SK-N-SH (cell line): ENCODE measurements at places on chromosomes 2 and 18.
A peak's percentile ranks its signal among the peaks of the same experiment; 100 is the strongest.

DNA sequence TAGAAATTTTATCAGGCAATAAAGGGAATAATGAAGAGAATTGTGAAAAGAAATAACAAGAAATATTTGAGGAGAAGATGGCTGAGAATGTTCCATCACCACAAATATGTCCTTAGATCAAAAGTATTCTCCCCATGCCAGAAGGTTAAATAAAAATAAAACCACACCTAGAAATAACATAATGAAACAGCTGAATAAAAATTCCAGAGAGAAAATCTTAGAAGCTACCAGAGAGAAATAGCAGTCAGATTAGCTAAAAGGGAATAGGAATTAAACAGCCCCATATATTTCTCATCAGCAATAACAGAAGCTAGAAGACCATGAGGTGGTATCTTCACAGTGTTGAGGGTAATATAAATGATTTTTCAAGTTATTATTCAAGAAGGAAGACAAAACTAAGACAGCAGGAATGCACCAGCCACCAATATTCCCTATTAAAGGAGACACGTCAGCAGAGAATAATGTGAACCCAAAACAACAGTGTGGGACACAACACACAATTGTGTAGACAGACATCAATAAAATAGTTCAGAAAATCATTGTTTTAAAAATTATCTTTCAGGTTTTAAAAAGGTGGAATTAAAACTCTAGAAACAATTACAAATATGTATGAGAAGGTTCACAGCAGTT is 82.0 kb upstream of the NEDD4L start:
- DNase-seq: no peak

DNA sequence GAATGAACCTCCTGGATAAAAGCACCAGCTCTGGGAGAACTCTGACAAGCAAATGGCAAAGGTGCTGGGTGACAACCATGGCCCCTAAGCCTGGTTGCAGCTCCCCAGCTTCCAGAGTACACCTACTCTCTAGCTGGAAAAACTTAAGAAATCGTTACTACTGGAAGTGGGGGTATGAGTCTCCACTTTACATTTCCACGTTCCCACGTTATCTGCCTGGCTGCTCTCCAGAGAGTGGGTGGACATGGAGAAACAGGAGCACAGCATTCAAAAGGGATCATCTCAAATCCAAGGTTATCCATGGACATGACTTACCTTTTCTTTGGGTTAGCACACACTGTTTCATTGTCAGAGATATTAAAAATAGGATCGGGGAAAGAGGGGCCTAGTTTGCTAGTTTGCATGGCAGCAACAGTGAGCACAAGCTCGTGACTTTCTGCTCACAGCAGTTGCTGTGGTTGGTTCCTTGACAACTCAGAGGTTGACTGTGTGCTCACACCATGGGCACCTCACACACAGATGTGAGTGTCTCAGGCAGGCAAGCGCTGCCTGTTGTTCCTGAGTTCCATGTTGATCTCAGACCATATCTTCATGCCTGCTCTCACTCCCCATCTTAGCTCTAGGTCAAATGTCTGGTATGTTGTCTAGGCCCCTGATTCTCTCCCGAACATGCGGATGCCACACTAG is 32.5 kb downstream of the PTPN18 start:
- no peak for DNase-seq

- DNase-seq: no peak
Measured at GRCh38 chr2:23498943-23499342, 114.0 kb downstream of the KLHL29 start.

- DNase-seq: no peak
Measured at GRCh38 chr2:136703214-136703613, 62.1 kb upstream of the THSD7B start.

- DNase-seq: no peak
Measured at GRCh38 chr18:74511823-74512222, 15.7 kb downstream of the CNDP2 start.

DNA sequence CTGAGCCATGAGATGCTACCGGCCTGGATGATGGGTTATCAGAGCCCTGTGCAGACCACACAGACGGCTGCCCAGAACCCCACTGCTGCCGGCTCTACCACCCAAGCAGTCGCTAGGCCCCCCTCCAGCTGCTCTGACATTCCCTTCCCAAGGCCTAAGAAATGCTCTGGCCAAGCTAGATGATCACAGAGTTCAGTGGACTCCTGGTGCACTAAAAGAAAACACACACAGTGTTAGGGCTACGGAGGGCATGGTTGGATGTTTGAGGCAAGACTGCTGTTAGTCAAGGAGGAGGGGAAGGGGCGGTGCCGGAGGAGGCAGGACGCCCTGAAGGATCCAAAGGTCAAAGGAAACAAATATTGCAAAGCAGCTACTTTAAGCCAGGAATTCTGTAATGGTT is 174.5 kb downstream of the MYCN start:
- no peak for DNase-seq

- no peak for DNase-seq
Measured at GRCh38 chr18:35002120-35002519, 39.1 kb upstream of the MAPRE2 start.

DNA sequence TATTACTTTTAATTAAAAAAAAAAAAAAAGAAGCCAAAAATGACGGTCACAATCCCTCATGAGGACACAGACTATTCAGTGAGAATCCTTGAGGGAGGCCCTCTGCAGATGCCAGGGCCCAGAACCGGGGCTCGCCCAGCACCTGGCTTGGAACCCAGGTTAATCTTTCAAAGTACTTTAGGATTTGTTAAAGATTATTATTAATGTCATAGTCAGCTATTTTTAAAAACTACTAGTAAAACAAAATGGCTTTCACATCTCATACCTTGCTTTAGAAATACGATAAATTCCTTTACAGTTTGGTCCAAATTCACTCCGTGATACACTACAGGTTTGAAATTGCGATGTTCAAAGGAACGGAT is 27.1 kb downstream of the C2orf76 start:
- DNase-seq: no peak

- DNase-seq: peak; percentile 15
Measured at GRCh38 chr2:3195641-3196476, 181.8 kb downstream of the EIPR1 start.

DNA sequence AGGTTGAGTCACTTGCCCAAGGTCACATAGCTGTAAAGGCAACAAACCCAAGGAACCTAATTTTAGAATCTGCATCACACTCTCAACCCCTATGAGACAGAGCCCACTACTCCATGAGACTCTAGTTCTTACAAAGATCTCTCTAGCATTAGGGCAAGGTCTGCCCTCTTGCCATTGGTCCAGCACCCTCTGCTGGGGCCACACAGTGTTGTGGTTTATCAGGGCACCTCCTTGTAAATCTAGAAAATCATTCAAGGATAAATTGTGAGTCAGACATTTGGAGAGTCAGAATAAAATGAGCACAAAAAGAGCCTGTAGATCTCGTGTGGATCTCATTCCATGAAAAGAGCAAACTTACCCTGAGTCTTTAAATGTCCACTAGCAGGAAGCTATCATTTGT is 91.2 kb downstream of the SLC8A1 start:
- no peak for DNase-seq

DNA sequence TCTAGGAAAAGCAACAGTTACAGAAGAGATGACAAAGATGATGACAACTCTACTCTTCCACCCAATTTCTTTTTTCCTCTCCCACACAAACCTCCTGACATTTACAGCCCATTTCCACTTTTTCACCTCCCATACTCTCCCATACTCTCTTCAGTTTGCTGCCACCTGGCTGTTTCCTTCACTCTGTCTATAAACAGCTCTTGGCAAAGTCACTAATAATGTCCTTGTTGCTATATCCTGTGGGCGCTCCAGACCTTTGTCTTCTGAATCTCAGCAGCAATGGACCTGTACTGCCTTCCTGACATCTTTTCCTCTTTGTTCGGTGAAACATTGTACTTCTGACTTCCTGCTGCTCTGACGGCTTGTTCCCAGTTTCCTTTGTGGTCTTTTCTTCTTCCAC is 60.7 kb upstream of the CAVIN2 start:
- no peak for DNase-seq

DNA sequence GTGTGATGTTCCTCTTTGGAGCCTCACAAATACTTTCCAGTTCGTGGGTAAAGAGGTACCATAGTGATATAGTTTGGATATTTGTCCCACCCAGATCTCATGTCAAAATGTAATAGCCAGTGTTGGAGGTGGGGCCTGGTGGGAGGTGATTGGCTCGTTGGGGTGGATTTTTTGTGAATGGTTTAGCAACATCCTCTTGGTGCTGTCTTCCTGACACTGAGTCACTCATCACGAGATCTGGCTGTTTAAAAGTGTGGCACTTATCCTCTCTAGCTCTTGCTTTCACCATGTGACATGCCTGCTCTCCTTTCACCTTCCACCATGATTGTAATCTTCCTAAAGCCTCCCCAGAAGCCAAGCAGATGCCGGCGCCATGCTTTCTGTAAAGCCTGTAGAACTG is 3.0 kb upstream of the CCDC93 start:
- DNase-seq: no peak

DNA sequence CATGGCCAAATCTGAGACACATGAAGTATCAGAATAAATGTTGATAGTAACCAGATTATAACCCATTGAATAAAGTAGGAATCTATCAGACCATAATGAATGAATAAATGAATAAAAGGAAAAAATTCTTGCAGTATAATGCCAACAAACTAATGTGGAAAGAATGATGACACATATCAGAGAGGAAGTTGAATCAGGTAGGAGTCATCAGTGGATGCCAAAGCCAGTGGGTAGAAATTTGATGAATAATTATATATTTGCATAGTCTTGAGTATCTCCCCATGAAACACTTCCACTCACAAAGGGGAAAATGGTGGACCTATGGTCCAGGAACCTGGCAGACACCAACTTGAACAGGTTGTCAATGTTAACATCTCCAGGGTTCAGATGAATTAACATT is 68.6 kb downstream of the GALNT3 start:
- DNase-seq: no peak

- peak; percentile 66 for DNase-seq
Measured at GRCh38 chr2:37870829-37871228, 54.3 kb upstream of the RMDN2 start.

DNA sequence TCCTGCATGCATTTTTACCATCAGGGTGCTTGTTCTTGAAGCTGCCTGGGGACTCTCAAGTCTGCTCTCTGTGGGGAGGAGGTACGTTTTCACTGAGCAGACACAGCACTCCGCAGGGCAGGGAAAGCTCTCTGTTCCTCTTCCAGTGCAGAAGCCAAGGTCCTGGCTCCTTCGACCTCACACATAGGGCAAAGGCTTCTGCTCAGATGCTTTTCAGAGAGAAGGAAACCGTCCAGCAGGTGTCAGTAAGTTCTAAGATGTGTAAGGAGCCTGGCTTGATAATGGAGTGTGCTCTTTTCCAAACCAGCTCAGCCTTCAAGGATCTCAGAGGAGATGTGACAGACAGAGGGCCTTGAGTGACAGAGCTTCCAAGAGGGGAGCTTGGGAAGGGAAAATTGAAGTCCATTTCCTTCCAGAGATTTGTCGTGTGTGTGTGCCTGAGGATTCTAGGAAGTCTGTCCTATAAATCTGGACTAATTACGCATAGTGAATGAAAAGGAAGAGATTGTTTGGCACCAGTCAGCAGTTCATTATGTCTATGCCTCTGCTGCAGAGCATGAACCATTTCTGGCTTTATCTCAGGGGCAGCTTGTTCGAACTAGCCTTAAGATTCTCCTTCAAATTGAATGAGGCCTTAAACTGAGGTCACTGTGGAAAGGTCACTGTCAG is 67.3 kb upstream of the UPP2 start:
- DNase-seq: peak; percentile 39

DNA sequence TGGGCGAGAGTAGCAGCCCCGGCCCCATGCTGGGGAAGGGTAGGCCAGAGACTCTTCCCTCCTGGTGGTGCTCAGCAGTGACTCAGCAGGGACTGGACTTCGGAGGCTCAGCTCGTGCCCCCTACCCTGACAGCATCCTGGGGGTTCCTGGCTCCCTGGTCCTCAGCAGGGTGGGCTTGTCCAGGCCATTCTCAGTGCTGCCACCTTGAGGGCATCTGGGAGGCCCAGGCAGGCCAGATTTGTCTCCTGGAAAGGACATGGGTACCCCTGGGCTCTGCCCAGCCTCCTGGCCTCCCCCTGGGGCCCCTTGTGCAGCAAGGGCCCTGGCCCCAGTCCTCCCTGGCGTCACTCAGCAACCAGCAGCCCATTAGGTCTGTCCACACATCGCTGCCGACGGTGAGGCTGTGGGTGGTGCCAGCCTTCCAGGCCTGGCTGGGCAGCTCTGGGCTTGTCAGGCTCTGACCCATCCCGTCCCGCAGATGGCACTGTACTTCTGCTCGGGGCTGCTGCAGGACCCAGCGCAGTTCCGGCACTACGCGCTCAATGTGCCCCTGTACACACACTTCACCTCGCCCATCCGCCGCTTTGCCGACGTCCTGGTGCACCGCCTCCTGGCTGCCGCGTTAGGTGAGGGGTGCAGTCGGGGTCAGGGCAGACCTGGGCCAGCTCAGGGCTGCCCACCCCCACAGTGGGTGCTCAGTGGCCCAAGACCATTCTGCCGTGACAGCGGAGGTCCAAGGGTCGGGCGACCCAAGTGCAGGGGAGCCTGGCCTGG is 45.0 kb upstream of the ALPP start:
- peak; percentile 69 for DNase-seq

DNA sequence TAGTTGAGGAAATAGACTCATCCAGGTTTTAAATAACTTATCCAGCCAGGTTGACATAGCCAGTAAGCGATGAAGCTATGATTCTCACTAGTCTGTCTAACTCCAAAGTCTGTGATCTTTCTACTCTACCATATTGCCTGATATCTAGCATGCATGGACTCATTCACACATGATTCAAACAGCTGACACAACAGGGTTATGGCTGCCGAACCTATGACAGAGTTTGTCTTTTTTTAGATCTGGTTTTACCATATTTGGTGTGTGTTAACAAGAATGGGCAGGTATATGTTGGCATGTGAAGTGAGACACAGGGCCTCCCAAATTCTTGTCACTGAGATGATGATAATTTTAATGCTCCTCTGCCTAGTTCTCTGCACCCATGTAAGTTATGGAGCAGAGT is 210.6 kb downstream of the BABAM2 start:
- DNase-seq: no peak

DNA sequence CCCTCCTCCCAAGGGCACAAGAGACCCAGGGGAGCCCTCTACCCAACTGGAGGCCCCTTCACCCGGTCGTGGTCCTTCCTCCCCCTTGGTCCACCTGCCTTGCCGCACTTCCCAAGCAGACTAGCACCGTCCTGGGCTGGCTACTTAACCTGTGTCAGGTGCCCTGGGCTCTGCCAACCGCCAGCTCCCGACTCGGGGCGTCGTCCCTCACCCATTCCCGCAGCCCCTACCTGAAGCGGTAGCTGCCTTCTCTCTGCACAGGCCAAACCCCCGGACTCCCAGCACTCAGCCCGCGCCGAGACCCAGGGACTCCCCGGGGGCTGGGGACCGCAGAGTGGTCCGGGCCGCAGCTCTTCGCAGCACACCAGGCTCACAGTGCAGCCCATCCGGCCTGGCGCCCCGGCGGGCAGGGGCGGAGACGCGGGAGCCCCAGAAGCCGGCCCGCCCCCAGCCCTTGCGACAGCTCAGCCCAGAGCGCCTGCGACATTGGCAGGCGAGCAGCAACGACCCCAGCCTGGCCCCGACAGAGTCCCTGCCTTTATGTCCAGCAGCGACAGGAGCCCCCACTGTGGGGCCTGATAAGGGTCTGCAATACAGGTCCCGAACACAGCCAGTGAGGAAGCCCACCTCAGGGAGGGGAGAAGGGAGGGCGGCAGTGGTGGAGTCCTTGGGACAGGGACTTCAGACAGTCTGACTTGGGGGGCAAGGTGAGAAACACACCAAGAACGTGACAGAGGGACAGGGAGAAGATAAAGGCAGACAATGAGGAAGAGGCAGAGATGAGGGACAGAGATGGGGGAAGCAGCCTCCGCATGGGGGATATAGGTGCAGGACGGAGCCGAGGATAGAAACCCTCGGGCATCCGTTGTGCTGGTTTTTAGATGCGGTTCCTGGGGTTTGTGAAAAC is 31.0 kb upstream of the TNS1 start:
- no peak for DNase-seq
